Stimulated activated CD4-positive, alpha-beta T cell treated with anti-CD3 and anti-CD28 coated beads, TNF-alpha, amount 100 ng/mL, for 4 hours (primary cell): ENCODE measurements at places on chromosomes 1 and 21.

GRCh38 chr1:196891251-196891650 lies 3.4 kb downstream of the CFHR4 start:
- DNase-seq, result no peak

DNA sequence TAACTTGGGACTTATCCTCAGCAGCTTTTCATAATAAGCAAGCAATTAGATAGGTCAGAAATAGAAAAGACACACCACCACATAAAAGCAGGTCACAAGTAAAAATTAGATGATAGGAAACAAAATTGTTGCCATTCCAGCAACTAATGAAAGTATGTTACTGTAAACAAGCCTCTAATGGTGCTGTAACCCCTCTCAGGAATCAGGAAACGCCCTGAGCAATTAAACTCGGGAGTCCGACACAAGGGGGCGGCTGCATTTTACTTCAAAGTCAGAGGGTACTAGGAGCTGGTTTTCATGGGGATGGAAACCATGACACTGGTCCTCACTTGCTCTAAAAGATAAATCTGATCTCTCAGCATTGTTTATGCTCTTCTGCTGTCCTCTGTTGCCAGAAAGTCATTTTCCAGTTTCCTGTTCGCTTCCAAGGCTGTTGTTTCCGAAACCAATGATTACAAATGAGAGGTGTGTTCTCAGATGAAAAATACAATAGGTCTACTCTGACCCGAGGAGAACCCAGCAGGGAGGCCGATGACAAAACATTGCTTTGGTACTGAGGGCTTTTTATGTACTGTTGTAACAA lies 93.4 kb downstream of the TGFBR3 start:
- DNase-seq, result no peak

- no peak for DNase-seq
Observed at GRCh38 chr1:209248649-209249279, 334.8 kb upstream of the CAMK1G start.

GRCh38 chr1:61746813-61747212 lies 4.5 kb downstream of the PATJ start:
- DNase-seq, result no peak

GRCh38 chr1:199778324-199778955 lies 249.1 kb upstream of the NR5A2 start:
- DNase-seq, result no peak

DNA sequence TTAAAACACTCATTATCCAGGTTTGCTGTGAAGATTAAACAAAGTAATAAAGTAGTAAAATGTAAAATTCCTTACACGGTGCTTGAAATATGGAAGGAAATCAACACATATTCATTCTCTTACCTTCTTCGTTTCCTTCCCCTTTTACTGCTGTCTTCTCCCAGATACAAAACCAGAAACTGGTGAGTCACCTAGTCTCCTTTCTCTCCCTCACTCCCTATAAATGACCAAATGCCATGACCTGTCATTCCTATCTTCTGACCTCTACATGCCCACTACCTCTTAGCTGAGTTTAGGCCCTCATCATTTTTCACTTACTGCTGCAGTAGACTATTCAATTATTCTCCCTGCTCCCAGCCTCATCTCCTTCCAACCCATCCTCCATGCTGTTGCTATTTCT lies 4.3 kb upstream of the NR1I3 start:
- no peak for DNase-seq

DNA sequence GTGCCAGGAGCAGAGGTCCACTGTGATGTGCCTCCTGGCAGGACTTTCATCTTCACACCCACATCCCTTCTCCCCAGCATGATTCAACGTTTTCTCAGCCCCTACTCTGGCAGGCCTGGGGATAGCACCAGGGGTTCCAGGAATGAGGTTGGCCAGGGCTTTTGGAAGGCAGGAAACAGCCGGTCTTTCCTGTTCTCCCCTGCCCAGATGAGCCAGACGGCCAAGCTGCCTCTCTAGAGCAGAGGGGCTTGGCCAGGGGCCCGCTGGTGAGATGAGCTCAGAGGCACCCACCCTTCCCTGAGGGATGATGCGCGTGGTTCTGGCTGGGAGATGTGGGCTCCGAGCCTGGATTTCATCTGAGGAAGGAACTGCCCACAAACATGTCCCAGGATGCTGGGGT lies 4.3 kb upstream of the MFAP2 start:
- no peak for DNase-seq

- no peak for DNase-seq
Observed at GRCh38 chr1:70477090-70477489, 66.0 kb downstream of the CTH start.

DNA sequence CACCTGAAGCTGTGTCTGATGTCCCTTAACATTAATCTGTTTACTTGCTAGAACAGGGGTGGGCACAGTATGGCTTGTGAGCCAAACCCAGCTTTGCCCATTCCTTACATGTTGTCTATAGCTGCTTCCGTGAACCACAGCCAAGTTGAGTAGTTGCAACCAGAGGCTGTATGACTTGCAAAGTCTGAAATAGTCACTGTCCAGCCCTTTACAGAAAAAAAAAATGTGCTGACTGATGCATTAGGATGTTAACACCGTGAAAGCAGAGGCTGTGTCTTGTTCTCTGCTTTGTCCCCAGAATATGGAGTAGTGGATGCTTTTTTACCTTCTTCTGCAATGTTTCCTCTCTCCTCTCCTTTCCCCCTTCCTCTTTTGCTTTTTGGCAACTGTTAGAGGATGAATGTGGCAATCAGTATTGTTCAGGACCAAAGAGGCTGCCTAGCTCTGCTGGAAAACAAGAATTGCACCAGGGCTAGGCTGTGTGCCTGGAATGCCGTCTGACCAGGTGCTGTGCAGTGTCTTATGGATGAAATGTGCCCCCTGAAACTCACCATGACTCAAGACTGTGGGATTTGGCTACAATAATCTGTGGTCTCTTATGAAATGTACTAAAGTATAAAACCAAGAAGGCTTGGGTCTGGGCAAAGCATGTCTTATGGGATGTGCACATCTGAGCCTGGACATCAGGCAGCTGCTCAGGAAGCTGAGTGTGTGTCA lies 79.6 kb upstream of the GCLM start:
- no peak for DNase-seq
